ENCODE measurements at places on chromosomes 5 and 9.

DNA sequence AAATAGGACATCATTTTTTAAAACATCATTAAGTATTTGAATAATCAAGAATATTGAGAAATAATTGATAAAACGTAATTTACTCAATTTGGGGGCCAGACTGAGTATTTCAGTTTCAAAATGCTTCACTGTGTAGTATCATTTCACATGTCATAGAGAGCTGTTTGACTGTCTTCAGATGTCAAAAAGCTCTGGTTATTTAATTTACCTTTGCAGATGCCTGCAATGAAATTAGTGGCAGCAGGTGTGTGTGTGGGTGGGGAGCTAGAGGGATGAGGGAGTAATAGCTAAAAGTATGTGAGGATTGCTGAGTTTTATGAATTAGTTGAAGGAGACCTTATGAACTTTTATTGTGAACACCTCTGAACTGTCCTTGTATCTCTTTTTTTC lies 567.2 kb upstream of the MEF2C start:
- no peak for DNase-seq

DNA sequence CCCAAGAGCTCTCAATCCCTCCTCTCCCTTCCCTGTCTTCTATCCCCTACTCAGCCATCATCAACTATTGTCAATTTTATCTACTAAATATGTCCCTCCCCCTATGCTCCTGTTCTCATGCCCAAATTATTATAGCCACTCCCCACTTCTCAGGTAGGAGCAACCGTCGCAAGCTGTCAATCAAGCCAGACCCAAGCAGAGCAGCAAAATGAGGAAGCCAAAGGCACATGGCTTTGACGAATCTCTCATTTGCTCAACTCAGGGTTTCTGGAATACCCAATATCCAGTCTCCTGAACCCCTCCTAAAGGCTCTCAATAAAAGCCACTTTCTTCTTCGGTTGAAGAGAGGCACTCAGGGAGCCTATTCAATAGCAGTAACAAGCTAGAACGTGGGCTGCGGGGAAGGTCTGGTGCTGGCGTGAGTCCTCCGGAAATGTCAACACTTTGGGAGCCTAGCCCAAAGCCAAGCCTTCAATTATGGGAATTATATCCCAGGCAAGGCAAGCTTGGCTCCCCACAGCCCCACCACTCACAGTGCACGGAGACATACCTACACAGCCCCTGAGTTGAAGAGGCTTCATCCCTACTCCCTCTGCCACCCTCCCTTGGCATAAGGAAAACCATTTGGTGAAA lies 47.7 kb downstream of the SIL1 start:
- no peak for DNase-seq

GRCh38 chr5:143494162-143494561 lies 90.7 kb upstream of the NR3C1 start:
- no peak for DNase-seq

DNA sequence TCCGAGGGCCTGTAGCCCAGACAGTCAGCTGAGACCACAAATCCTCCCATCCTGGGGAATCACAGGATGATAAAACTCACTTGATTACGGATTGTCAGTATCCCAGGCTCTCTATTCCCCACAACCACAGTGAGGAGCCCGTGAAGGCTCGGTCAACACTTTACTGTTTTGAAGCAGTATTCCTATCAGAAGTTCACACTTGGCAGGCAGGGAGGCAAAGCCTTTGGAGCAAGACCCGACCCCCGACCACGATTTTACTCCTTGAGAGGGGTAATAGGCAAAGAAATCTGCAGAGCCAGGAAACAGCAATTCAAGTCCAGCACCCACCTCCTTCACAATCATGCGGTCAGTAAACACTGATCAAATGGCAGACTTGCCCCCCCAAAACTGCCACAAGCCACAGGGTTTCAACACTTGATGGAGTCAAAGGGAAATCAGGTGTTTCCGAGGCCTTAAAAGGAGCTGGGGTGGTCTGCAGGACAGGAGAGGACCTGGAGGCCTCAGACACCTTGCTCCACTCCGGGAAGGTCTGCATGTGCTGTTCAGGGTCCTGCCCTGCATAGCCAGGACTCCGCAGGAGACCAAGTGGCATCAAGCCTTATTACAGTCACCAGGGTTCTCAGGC lies 25.2 kb downstream of the BICD2 start:
- no peak for DNase-seq

DNA sequence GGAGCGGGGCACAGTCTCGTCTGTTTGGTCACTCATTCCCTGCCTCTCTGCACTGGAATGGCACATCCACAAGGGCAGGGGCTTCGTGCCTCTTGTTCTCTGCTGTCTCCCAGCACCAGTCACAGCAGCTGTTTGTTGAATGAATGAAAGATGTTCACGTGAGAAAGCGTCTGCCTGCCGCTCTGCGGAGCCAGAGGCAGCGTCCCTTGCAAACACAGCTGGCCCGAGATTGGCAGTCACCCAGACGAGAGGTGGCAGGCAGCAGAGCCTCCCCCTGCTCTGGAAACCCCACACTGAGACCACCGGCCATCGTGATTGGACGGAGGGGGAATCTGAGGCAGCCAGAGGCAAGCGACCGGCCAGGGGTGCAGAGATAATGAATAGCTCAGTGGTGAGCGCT lies 6.0 kb upstream of the FAM163B start:
- DNase-seq: no peak

DNA sequence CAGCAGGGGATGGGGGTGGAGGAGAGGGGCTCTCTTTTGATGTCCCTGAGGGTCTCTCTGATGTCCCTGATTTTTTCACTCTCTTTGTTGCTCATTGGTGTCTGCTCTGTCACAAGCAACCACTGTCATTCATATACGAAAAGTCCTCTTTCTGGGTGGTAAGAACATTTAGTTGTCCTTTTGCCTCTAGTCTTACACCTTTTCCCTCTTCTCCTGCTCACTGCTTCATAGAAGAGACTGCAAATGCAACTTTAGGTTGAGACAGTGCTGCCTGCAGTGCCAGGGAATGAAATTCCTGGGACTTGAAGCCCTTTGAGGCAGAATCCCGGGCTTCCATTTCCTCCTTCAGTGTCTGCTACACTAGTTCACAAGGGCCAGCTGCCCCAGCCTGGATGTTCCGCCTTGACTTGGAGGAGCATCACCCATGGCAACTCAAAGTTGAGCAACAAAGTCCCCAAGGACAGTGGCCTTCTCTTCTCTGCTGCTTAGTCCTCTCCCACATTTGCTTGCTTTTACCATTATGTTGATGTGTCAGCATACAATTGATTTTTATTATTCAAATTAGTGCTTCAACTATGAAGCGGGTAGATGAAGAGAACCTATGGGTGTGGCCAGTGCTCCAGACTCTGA lies 94.7 kb upstream of the RUSC2 start:
- no peak for DNase-seq

- no peak for DNase-seq
These were observed 1373.7 kb upstream of the DMAC1 start for GRCh38 chr9:9173264-9173663.

DNA sequence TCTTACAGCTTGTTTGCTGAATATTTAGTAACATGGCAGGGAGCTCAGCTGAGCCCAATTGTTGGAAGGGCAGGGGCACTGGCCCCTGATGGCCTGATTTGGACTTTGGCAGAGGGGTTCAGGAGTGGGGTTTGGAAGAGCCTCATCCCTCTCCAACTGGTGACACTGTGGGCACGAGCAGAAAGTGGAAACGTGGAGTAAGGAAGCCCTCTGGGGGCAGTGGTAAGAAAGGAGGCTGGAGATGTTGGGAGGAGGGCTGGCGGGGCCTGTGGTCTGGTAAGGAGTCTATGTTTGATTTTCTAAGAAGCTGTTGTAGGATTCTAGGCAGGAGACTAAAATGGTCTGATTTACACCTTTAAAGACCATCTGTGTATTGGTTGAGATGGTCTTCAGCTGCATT lies 208.9 kb downstream of the HSPA4 start:
- DNase-seq: no peak

- no peak for DNase-seq
These were observed 54.8 kb downstream of the RNF38 start for GRCh38 chr9:36345103-36345846.

DNA sequence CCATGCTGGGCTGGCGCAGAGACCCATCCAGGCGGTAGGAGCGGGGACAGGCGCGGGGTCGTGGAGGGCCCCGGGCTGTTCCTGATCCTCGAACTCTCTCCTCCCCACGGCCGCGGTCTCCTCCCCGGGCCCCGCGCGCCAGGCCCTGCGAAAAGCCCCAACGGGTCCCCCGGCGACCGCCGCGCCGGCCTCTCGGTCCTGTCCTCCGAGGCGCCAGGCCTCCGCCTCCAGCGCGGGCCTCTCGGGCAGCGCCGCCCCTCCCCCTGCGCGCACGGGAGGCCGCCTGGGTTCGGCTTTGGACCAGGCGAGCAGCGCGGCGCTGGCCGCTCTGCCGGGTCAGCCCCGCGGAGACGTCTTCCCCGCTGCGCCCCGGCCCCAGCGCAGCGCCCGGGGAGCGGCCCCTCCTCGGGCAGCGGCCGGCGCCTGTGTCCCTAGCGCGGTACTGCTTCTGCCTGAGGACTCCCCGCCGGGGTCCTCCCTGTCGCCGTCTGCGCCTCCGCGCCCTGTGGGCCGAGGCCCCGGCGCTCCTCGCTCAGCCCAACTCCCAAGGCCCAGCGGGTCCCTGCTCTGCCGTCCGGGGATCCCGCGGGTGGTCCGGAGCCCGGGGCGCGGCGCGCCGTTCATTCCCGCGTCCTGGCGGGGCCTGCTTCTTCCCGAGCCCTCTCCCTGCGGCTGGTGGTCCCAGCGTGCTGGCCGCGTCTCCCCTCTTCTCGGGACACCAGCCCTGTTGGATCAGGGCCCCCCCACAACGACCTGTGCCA lies 13.4 kb downstream of the COL23A1 start:
- no peak for DNase-seq

GRCh38 chr9:117706421-117707116 lies 2.4 kb downstream of the TLR4 start:
- DNase-seq: no peak

DNA sequence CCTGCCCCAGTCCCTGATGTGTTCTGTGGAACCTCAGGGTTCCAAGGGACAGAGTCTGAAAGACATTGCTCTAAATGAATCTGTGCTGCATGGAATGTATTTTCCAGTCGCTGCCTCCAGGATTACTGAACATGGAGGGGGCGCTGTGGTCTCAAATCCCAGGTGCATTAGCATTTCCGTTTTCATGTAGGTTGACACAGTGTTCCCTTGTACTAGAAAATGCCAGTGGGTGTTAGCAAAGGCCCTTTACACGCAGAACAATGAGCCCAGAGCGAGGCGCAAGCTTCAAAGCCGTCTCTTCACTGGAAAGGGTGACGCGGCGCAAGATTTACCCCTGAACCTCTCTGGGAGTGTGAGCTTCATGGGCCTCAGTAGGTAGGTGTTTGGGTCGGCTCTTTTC lies 308.3 kb downstream of the SLIT3 start:
- DNase-seq: no peak

DNA sequence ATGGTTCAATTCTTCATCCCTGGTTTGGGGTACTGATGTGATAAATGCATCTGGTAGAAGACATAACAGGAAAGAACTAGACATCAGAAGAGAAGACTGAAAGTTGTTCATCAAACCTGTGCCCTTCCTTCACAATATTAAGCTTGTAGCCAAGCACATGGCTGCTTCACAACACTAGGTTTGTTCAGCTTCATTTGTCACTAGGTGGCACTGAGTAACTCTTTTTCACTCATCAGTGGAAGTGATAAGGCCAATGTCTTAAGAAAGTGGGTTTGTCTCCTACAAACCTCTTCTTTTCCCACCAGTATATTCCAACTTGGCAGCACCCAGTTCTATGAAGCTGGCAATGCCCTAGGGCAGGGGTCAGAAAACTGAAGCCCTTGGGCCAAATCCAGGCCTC lies 26.9 kb downstream of the ZNF484 start:
- no peak for DNase-seq

GRCh38 chr5:174919351-174919750 lies 195.0 kb downstream of the MSX2 start:
- DNase-seq: no peak

DNA sequence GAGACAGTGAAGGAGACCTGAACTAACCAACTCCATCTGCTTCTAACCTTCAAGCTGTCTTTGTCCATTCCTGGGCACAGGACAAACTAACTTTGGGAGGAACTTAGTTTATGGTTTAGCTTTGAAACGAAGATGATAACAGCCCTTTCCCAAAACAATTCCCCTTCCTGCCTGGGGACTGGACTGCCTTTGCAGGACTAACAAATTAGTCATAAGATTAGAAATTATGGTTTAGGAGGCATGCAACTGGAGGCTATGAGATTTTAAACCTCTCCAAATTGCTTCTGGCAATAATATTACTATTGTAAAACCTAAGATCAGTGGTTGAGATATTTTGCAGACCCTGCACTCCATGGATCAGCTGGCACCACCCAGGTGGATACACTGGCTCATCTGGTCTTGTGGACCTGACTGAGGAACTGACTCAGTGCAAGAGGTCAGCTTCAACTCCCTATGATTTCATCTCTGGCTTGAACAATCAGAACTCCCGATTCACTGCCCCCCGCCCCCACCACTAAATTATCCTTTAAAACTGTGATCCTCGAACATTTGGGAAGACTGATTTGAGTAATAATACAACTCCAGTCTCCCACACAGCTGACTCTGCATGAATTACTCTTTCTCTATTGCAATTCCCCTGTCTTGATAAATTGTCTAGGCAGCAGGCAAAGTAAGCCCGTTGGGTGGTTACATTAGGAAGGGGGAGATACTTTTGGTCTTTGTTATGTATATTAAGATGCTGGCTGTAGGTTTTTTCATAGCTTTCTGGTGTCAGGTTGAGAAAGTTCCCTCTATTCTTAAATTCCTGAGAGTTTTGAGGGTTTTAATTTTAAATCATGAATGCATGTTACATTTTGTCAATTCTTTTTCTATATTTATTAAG lies 213.3 kb downstream of the TSSK1B start:
- no peak for DNase-seq

- DNase-seq: no peak
These were observed 69.1 kb downstream of the OTP start for GRCh38 chr5:77569409-77569808.

DNA sequence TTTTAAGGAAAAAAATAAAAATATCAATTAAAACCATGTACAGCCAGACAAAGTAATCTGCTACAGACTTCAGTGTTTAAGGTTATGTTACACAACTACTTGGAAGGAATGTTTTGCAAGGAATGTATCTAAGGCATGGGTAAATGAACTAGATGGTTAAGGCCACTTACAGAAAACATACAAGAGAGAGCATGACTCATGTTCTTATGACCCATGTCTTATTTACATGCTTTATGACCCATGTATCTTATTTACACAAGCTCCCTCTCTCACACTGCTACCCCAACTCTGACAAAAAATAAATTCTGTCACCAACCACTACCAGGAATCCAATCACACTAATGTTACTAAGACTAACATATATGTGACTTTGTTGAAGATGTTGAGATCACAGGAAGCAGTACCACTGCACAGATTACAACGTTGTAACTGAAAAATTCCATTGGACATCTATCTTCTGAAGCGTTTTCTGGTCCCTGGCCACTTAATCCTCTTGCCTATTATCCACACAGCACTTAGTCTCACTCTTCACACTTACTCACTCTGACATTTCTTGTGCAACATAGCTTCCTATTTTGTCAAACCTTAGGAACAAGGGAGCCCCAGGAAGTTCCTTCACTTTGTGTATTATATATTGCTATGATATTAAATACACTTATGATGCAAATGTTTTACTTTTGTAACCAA lies 1630.1 kb upstream of the C9orf72 start:
- no peak for DNase-seq
